ENCODE measurements at places on chromosomes 1 and 21. TPM values are rescaled to one million over a fixed set of nuclear protein-coding genes. Genes with fewer than 3 reads are reported as not detected.

Gene CD53
- total RNA-seq: 13.2 TPM

Gene FCRL5
- total RNA-seq: 0.17 TPM

Gene CDCP2
- not detected for total RNA-seq

Gene TMED5
- total RNA-seq: 54.8 TPM

Gene FGR
- total RNA-seq: 4.7 TPM

Gene ST6GALNAC5
- 0.62 TPM for total RNA-seq

Gene GPR37L1
- 0.07 TPM for total RNA-seq

Gene EDN2
- 0.27 TPM for total RNA-seq

Gene CCDC28B
- 33.2 TPM for total RNA-seq

Gene TSTD1
- total RNA-seq: 15.4 TPM

Gene SIK1
- total RNA-seq: 8.0 TPM

- no peak for DNase-seq
Measured at GRCh38 chr1:84724128-84724860, 34.0 kb upstream of the SSX2IP start.

GRCh38 chr1:46118856-46119255, 13.6 kb downstream of the PIK3R3 start:
- DNase-seq: no peak

- no peak for DNase-seq
Measured at GRCh38 chr1:16091296-16091695, 17.8 kb upstream of the FAM131C start.

- DNase-seq: no peak
Measured at GRCh38 chr1:118984722-118985639, 3.2 kb downstream of the TBX15 start.

- DNase-seq: no peak
Measured at GRCh38 chr1:193365966-193366365, 179.6 kb upstream of the B3GALT2 start.

DNA sequence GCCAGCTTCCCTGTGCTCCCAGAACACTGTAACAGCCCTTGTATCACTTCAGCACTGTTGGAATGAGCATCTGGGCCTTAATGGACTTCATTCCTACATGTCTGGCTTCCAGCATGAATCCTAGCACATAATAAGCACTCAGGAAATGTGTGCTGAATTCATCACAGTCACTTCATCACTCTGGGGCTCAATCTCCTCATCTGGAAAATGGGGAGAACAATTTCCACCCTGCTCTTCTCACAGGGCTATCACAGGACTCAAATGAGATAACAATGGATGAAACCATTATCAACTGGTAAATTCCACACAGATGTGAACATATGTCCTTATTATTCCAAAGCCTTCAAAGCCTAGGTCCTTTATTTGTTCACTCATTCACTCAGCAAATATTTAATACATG, 12.4 kb downstream of the RAB3B start:
- no peak for DNase-seq

- no peak for DNase-seq
Measured at GRCh38 chr1:172980456-172980855, 70.3 kb downstream of the TNFSF18 start.

- DNase-seq: peak; percentile 47
Measured at GRCh38 chr1:178539291-178539690, 26.4 kb downstream of the TEX35 start.

- no peak for DNase-seq
Measured at GRCh38 chr1:85240643-85241042, 18.8 kb downstream of the C1orf52 start.

GRCh38 chr21:26025536-26026512, 144.7 kb downstream of the APP start:
- DNase-seq: no peak

- no peak for DNase-seq
Measured at GRCh38 chr1:109917051-109917767, 6.6 kb downstream of the CSF1 start.

GRCh38 chr1:19450811-19451515, 34.4 kb downstream of the CAPZB start:
- no peak for DNase-seq

GRCh38 chr1:38134294-38134755, 87.7 kb upstream of the POU3F1 start:
- no peak for DNase-seq

DNA sequence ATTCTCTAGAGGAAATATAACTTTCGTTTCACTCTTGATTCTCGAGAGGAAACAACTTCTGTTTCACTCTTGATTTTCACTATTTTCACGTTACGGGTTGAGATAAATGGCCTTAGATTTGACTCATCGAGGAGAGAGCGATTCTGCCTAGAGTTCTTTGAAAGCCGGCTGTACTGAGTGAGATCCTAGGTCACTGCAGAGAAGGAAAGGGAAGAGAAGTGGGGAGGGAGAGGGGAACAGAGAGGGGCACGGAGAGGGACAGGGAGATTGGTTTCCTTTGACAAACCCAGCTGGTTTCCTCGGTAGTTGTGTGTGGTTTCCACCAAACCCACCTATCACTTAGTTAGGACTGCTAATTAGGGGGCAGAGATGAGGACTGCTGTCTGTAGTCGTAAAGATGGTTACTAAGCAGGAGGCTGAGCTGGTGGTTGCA, 21.6 kb upstream of the GPR137B start:
- DNase-seq: no peak

DNA sequence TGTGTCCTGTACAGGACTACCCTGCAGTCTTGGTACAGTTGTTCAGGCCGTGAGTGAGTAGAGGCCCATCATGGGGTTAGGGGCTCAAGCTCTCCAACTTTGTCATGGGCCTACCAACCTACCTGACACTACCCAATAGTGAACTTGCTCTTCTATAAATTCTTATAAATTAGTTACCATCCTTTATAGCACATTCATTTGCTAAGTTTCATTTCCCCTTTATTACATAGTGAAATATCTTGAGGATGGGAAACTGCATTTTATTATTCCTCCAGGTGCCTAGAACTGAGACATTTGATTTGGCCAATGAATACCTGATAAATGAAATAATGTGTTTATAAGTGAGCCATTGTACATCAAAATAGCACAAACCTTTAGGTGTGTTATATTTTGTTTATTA, 9.1 kb upstream of the CTH start:
- DNase-seq: no peak

DNA sequence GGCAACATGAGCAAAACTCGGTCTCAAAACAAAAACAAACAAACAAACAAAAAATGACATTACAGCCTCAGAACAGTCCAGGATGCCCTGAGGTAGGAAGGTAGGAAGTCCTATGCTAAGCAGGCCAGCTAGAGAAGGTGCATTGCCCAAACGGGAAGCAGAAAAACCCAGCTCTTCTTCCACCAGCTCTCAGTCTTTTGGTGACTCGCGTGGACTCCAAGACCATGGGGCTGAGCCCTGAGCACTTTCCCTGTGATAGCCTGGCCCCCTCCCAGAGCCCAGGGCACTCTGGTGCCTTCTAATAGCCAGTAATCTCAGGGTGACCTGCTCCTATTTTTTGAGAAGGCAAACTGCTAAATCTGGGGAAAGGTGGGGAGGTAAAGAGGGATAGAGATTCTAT, 16.1 kb downstream of the PHLDA3 start:
- DNase-seq: no peak

- no peak for DNase-seq
Measured at GRCh38 chr1:34926156-34926555, 3.3 kb downstream of the DLGAP3 start.

DNA sequence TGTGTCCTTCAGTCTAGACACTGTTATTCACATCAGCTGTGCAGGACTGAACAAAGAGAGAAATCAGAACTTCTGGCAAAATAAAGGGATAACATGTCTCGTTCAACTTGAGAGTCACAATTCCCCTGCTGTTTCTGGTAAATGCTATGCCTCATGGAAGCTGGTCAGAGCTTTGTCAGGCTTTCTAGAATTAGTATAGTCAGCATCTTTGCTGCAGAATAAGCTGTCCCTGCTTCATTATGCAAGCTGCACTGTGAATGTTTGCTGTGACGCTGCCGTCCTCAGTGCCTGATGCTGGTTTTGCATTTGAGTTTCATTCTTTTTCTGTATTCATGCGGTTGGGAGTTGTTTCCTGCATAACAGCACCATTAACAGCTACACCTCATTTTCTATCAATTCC, 96.4 kb upstream of the KCNJ6 start:
- DNase-seq: no peak

GRCh38 chr1:9143250-9143649, 14.3 kb upstream of the GPR157 start:
- DNase-seq: no peak

DNA sequence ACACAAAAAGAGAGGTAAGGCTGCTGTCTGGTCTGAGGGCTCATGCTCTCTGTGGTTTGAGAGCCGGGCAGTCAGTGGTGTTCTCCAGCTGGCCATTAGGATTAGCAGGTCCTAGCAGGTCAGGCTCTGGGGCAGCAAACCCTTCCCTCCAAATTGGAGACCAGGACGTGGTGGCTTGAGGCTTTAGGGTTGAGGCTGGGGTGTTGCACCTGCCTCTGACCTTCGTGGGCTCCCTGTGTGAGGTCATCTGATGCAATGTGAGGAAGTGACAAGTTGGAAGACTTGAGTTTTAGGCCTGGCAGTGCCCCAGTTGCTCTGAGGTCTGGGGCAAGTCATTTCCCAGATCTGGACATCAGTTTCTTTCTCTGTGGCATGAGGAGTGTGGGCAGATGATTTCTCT, 24.4 kb downstream of the SZRD1 start:
- DNase-seq: no peak

- no peak for DNase-seq
Measured at GRCh38 chr1:91098299-91098906, 76.6 kb upstream of the ZNF644 start.

GRCh38 chr1:7110321-7110720, 325.1 kb downstream of the CAMTA1 start:
- DNase-seq: no peak

DNA sequence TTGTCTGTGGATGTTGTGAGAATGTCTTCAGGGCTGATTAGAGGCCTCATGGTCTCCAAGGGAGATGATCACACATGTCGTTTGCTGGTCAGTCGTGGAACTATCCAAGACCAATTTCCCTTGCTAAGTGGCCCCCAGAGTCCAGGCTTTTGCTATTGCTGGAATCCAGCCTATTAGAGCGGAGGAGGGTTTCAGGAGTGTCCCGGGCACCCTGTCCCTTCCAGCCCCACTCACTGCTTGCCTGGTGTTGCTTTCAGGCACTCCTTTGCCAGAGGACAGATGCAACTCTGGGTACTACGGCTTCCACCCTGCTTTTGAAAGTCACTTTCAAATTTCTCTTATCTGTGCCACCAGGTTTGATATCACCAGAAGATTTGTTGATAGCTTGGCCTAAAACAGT, 149.1 kb downstream of the NOS1AP start:
- no peak for DNase-seq

DNA sequence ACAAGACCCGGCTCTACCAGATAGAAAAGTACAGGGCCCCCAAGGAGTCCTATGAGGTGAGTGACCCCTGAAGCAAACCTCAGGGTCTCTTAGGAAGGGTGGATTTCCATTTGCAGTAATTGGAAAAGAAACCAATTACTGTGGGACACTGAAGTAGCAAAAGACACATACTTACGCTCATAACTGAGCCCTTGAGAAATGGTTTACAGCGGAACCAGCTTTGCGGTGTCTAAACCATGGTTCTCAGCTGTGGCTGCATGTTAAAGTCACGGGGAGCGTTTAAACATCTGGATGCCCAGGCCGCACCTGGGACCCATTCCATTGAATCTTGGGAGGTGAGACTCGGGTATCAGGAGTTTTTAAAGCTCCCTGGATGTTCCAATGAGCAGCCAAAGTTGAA, 110.7 kb downstream of the HUNK start:
- DNase-seq: no peak

- DNase-seq: no peak
Measured at GRCh38 chr1:207453710-207454045, 450 bp upstream of the CR2 start.

DNA sequence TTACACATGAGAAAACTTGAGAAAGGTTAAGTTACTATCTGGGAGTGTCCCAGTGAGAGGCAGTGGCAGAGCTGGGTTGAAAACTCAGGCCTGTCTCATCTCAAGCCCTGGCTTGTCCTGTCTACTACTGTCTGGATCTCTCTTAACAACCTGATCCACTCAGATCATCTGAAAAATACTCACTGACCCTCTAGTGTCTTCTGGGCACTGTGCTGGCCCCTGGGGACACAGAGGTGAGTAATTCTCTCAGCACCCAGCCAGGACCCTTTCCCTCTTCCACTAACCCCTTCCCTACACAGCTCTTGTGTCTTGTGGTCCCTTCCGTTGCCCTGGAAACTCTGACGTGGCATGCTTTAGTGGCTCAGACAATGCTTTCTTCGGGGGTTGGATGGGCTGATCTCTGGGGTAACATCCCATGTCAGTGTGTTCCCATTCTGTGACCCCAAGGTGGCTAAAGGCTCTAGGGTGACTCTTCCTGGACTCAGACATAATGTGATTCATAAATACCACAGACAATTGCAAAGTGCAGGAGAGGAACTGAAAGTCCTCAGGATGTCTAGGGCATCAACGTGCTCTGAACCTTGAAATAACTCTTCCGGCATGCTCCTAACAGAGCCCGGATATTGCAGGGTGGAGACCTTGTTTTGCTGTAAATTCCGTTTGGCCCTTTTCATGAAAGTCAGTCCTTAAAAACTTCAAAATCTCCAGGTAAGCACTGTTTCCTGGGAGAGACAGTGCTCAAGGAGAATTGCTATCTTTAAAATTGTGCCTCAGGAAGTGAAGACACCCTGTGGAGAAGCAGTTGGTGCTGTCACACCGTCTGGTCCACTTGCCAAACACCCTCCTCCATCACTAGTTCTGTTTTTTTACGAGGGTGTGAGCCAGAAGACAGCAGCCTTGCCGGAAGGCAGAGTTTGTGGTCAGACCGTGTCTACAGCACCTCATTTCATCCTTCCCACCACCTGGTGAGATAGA, 4.0 kb downstream of the SHISAL2A start:
- DNase-seq: no peak

DNA sequence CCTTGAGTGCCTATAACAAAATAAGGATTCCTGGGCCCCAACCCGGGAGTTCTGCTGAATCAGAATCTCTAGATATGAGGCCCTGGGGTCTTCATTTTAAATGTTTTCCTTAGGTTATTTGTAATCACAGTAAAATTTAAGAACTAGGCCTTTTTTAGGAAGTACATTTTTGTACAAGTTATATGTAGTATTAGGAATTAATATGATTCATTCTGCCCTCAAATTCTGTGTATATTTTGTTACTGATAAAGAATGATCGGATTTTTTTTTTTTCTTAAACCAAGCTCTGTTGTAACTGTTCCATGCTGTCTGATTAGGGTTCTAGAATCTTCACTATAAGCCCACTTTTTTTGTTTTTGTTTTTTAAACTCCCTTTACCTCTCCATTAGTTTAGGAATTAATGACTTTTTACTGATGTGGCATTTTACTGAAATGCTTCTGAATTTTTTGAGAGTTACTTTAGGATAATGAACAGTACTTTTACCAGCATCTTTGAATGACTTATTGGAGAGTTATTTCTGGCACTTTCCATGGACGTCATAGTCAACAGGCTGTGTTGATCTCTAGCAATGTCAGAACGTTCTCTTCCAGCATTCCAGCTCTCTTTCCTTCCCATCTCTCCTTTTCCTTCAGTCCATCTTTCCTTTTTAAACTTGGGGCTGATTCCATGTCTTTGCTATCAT, 48.3 kb downstream of the CLIC4 start:
- no peak for DNase-seq

DNA sequence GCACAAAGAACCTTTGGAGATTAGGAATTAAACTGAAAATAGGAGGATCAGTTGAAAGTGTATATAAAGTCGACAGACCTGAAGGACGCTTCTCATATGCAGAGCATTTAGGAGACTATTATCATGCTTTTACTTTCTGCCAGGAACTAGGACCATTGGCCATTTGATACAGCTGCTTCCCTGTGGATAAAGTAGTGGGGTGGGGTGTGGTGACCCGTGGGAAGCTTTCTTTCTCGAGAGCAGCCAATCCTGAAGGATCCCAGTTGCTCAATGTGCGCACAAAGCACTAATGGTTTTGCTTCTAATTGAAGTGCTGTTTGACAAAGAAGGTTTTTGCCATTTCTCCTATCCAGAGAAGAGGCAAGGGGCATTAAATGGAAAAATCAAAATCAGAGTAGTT, 14.9 kb upstream of the CD55 start:
- no peak for DNase-seq
